Stimulated activated CD8-positive, alpha-beta memory T cell treated with anti-CD3 and anti-CD28 coated beads, Interleukin-4, amount 100 ng/mL, for 4 hours (primary cell): ENCODE measurements at places on chromosomes 1 and 21.

GRCh38 chr1:227794817-227795192, 20.7 kb upstream of the PRSS38 start:
- DNase-seq: no peak

GRCh38 chr21:45367402-45368351, 37.3 kb upstream of the COL18A1 start:
- DNase-seq: no peak

- no peak for DNase-seq
Observed at GRCh38 chr1:5522531-5523145, 469.6 kb downstream of the NPHP4 start.

- DNase-seq: no peak
Observed at GRCh38 chr1:89085781-89086180, 20.8 kb upstream of the GBP1 start.

- no peak for DNase-seq
Observed at GRCh38 chr1:205980237-205980870, 22.8 kb downstream of the RAB7B start.

DNA sequence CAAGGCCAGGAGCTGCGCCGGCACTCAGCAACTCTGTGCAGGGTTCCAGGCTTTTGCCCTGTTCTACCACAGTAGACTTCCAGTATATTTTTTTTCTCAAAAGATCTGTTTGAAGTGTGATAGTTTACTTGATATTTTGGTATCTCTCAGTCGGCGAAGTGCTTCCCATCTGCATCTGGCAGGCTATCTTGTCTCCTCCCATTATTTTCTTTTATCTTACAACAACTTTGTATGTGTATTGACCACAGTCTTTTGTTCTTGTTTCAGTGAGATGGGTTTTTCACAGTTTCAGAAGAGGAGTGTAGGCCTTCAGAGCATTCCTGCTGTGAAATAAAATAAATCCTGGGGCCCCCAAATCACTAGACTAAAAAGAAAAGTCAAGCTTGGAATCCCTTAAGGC, 292.9 kb downstream of the PTGER3 start:
- DNase-seq: no peak

- no peak for DNase-seq
Observed at GRCh38 chr1:197919346-197920066, 2.3 kb downstream of the LHX9 start.

DNA sequence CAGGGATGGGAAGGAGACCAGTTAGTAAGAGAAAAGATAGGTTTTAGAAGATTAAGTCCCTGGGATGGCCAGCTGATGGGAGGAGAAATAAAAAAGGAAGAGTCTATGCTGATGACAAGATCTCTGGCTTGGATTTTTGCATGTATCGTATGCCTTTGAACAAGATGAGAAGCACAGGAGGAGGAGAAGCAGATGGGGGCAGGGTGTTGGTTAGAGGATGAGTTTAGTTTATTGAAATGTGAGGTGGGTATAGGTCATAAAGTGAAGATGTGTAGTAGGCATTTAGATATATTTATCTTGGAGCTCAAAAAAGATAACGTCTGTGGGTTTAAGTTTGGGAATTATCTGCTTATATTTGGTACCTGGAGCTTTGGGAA, 1.4 kb downstream of the TIPRL start:
- no peak for DNase-seq

GRCh38 chr1:235831148-235831547, 35.6 kb downstream of the LYST start:
- DNase-seq: no peak

DNA sequence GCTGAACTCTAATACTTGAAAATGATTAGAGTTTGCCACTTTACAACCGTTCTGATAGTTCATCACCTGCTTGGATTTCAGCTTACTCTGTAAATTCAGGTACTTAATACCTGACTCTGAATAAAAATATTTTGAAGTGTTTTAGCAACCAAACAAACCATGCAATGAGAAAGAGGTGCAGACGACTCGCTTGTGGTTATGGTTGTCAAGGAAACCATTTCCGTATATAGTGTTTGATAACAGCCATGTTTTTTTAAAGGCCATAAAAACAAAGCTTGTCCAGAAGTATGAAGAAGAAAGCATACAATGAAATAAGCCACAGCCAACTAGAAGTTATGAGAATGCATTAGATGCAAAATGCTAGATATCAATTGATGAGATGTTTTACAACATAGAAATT, 167.2 kb upstream of the HMCN1 start:
- DNase-seq: no peak

- no peak for DNase-seq
Observed at GRCh38 chr1:13703558-13704490, 3.8 kb downstream of the PRDM2 start.

GRCh38 chr1:74237035-74237434, 1.8 kb downstream of the TNNI3K start:
- DNase-seq: no peak

- no peak for DNase-seq
Observed at GRCh38 chr1:6891781-6892579, 106.7 kb downstream of the CAMTA1 start.

DNA sequence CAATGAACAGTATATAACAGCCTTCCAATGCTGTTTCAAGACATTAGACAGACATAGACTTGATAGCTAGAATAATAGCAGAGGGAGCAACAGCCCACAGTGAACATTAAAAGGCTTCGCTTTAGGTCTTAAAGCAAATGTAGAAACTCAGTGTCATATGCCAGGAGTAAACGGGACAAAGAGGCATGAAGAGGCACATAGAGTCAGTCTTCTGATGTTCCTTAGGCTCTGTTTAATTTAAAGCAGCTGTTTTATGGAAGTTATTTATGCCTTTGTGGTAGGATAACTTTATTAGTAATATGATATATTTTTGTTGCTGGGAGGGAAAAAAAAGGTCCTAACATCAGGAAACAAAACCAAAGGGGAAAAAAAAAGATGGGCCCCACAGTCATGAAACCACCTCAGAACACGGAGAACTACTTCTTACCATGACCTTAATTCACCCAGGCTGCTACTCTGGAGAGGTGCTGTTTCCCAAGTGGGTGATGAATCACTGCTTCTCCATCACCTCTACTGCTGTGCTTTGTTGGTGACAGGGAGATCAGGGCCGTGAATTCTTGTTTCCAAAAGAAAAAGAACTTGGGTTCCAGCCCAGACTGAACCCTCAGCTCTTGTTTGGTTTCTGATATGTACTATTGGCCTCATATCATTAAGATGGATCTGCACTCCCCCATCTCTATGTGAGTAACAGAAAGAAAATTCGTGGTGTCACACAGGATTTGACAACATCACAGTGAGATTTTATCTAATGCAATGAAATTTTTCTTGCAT, 616.9 kb downstream of the KIF26B start:
- no peak for DNase-seq

DNA sequence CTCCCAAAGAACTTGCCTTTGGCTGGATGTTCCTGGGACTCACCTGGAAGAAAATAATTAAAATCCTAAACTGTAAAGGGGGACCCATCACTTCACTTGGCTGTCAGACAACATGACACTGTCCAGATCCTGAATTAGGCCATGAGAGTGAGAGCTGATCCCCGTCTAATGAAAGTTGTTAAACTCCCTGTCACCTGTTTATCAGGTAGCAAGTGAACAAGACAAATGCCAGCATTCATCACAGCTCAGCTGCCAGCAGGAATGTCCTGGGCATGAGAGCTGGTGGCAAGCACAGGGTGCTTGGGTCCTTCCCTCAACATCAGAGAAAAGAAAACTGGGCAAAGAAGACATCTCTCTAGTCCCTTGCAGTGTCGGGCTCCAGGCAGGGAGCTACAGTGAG, 23.8 kb downstream of the PMVK start:
- no peak for DNase-seq

GRCh38 chr1:36540056-36540455, 57.3 kb upstream of the CSF3R start:
- no peak for DNase-seq

- no peak for DNase-seq
Observed at GRCh38 chr21:45856906-45857305, 124.7 kb upstream of the COL6A1 start.

GRCh38 chr1:169999761-170000160, 74.7 kb downstream of the KIFAP3 start:
- DNase-seq: no peak

- no peak for DNase-seq
Observed at GRCh38 chr1:26542771-26543451, 13.3 kb downstream of the RPS6KA1 start.
